ENCODE measurements at places on chromosomes 3 and 15. TPM values are rescaled to one million over a fixed set of nuclear protein-coding genes. Genes with fewer than 3 reads are reported as not detected.

CCK gene
- total RNA-seq: 1.7 TPM

SNTN gene
- total RNA-seq: not detected

CD96 gene
- total RNA-seq: not detected

MYZAP gene
- total RNA-seq: 1.3 TPM

DAG1 gene
- total RNA-seq: 54.1 TPM

ZBED2 gene
- total RNA-seq: 0.15 TPM

TMEM207 gene
- total RNA-seq: not detected
